ENCODE measurements at places on chromosomes 7 and 10.

GRCh38 chr10:49837051-49837478 lies 74.9 kb upstream of the OGDHL start:
- DNase-seq, result no peak

GRCh38 chr7:91771394-91771793 lies 109.1 kb downstream of the MTERF1 start:
- DNase-seq, result no peak

DNA sequence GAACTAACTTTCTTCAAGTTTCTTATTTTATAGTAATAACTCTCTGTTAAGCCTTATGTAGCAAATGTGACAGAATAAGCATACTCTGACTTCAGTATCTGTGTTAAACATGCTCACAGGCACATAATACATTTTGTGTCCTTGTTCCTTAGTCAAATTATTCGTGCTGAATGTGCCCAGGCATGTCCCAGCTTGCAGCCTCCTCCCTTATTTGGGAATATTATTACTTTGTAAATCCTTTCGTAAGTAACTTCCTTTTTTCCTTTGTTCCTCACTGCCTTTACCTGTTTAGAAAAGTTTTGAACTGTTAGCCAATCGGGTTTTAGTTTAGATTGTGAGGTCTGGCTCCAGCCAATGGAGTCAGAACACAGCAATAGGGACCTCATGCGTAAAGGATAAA lies 46.9 kb downstream of the GALNT11 start:
- no peak for DNase-seq

DNA sequence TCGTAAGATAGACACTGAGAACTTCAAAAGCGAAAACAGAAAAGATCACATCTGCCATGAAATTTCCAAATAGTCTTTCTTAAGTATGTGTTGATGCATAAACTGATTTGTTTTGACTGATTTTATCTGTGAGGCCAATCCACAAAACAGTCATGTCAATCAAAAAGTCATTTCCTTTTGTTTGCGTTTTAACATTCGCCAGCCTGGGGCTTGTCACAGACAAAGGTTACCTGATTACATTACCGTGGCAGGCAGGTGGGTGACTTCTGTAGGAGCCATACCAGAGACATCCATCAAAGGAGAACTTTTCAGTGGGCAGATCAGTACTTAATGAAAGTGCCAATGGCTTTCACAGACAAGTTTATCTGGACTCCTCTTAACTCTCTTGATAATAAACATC lies 45.5 kb upstream of the BET1 start:
- no peak for DNase-seq

GRCh38 chr7:51774178-51774577 lies 457.6 kb upstream of the COBL start:
- DNase-seq, result no peak

DNA sequence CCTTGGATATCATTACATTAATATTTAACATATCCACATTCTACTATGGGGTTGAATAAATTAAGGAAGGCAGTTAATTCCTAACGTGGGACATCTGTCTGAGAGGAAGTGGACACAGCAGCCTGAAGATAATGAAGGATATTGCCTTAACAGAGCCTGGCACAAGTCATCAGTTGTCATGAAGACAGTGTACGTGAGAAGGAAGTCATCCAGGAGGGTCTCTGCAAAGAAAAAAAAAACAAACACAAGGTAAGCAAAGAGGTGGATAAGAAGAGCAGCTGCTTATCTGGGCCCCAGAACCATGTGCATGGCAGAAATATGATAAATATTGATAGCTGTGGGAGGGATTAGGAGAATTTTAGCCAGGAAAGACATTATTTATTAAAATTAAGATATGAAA lies 190.0 kb downstream of the RAPGEF5 start:
- no peak for DNase-seq

- no peak for DNase-seq
These were observed 991 bp downstream of the ZNF239 start for GRCh38 chr10:43573250-43574000.

DNA sequence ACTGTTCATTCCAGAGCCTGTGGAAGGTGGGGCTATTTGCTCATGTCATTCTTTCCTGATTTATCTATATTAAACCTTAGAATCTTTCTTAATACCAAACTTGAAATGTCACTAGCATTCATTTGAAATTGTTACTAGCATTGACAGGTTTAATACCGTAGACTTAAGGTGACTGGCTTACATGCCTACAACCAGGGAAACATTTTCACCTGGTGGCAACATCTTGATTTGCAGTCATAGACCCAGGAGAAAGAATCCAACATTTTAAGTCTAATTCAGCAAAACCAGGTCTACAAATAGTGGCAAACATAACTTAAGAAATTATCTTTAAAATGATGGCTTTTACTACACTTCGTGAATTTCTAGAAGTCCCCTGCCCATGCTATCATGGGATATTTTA lies 353.7 kb downstream of the HTR7 start:
- DNase-seq, result no peak

- DNase-seq, result no peak
These were observed 311.0 kb upstream of the IMMP2L start for GRCh38 chr7:111873326-111873646.

DNA sequence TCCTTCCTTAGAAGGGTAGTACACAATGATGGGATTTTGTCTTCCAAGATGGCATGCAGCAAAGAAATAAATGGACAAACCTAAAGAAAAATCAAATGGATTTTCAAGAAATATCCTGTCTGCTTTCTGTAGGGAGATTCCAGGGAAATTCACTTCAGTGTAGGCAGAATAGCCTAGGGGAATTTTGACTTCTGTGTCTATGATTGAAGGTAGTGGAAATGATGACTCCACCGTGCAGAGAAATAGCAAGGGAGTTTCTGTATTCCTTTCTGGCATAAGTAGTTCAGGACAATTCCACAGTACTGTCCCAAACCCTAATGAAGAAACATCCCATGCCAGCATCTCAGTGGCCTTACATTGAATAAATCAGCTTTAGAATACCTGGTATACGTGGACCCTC lies 9.5 kb downstream of the ATOH7 start:
- DNase-seq, result no peak

- peak; percentile 53 for DNase-seq
These were observed 53.8 kb downstream of the TAX1BP1 start for GRCh38 chr7:27793780-27794179.

DNA sequence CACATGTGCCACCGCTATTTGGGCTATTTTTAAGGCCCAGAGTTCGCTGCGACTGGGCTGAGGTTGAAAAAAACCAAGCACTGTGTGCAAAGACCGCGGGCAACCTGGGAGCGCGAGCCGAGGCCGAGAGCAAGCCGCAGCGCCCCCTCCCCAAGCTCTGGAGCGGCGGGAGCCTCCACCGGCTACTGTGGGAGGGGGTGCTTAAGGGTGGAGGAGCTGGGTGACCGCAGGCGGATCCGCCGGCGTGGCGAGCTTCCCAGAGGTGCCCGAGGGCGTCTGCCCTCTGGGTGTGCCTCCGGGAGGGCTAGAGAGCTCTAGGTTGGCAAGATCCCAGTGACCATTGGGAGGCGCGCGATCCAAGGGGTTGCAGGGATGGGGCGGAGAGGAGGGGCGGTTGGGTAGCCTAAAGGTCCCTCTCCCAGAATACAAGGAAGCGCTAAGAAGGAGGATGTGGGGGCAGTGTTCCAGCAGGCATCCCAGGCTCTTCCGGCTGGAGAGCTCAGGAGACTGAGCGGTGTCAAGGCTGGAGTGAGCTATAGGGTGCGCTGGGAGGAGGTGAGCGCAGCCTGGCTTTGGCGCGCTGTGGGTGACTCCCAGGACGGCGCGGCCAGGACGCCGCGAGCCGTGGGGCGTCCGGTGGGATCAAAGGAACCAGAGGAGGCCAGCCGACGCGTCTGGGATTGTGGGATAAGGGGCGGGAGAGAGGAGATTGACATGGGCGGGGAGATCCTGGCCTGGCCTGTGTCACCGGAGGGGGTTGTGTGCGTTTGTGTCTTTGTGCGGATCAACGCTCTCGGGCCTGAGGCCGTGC lies 8.0 kb downstream of the DLX5 start:
- DNase-seq, result no peak

DNA sequence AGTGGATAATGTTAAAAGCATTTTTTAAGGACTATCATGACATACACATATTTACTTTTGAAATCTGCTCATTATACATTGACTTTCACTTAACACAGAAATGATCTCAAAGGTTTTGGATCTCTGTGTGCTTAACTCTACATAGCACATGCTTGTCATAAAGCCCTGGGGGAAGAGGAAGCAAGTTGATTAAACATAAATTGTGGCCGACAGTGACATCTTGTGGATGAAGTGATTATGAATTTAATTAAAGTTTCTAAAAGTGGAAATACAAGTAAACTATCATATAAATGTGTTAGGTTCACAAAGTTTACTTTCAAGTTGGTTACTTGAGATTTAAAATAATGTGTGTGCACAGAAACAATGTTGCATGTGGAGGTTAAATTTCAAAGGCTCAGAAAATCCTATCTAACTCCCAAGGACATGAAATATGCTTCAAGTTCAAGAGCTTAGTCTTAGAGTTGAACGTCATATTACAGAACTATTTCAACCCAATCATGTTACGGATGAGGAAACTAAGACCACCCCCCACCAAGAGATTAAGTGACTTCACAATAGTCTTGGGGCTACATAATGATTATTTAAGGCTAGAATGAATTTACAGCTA lies 1247.8 kb downstream of the GATA3 start:
- peak; percentile 73 for DNase-seq

DNA sequence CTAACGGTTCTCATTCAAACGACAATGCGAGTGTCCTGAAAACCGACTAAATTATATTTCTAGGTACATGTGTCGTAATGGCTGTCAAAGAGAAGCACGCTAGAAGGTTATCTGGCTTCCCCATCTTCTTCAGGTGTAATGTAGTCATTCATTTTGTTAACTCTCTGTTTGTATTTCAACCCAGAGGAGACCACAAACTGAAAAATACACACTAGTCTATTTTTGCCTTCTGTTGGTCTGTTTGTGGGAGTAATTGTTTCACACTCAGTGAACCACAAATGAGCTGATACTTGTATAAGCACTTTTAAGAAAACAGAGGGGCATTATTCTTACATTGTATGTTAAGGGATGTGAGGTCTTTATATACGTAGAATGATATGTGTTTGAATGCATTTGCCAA lies 305.9 kb downstream of the GATA3 start:
- no peak for DNase-seq

DNA sequence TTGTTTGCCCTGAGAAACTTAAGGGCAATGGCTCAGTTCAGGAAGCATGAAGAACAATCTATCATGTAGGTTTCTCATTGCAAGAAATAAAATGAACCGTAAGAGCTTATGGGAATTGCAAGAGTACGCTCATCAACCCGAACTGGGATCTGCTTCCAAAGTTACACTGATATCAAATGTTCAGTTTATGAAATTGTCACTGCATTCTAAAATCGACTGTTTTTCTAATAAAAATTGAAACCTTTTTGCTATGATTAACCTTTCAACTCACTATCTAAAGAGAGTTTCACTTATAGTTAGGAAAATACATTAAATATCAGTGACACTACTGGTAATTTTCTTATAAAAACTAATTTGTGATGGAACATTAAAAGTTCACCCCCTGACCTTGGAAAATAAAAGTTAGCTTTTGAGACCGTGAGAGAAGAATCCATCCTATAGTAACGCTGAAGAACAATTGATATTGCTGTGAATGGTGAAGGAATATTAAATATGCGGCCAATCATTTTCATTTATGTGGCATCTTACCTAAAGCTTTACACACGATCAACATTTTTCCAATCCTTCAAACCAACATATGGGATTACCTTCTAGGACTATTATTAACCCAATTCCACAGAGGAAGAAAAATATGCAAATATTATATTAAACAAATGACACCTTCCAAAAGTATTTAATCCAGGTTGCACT lies 2.2 kb downstream of the MEOX2 start:
- DNase-seq, result no peak

DNA sequence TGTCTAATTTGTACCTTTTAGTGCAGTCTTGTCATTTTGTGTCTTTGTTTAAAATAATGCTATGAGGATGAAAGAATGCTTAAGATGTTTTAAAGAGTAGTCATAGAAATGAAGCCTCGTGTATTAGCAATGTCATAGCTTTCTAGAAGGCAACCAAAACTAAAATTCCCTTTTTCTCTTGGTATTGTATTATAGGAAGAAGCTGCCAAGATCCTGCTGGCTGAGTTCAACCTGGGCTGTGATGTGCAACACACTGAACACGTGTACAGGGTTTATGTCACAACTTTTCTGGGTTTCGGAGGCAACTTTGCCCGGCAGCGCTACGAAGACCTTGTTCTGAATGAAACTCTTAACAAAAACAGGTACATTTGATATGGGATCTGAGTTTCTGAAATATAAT lies 36.2 kb downstream of the COX15 start:
- DNase-seq, result no peak

GRCh38 chr7:121486590-121486989 lies 90.5 kb upstream of the FAM3C start:
- no peak for DNase-seq

- DNase-seq, result no peak
These were observed 98.6 kb upstream of the DIP2C start for GRCh38 chr10:787933-788651.

DNA sequence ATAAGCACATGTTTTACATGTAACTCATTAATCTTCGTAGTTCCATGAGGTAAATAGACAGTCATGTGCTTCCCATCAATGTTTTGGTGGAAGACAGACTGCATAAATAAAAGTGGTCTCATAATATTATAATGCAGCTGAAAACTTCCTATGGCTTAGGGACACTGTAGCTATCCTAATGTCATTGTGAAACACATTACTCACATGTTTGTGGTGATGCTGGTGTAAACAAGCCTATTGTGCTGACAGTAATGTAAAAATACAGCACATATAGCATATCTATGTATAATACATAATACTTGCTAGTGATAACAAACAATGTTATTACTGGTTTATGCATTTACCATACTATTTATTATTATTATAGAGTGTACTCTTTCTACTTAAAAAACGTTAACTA lies 37.2 kb upstream of the PLXDC2 start:
- DNase-seq, result no peak

DNA sequence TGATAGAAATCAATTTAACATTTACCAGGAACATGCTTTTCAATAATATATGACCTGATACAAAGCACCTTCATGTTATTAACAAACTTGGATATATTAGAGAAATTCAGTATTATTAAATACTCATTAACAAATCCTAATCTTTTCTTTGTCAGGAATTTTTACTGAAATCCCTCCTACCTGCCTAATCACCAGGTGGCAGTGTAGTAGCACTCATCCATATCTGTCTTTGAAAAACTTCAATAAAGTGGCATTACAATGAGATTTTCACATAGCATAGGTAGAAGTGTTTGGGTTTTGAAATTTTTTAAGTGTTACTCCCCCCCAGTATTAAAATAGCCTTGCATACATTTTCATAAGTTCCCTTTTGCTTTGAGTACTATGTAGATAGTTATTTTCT lies 1246.6 kb upstream of the LRRN3 start:
- peak; percentile 52 for DNase-seq

- DNase-seq, result peak; percentile 79
These were observed 10.5 kb downstream of the SKAP2 start for GRCh38 chr7:26853788-26854393.

DNA sequence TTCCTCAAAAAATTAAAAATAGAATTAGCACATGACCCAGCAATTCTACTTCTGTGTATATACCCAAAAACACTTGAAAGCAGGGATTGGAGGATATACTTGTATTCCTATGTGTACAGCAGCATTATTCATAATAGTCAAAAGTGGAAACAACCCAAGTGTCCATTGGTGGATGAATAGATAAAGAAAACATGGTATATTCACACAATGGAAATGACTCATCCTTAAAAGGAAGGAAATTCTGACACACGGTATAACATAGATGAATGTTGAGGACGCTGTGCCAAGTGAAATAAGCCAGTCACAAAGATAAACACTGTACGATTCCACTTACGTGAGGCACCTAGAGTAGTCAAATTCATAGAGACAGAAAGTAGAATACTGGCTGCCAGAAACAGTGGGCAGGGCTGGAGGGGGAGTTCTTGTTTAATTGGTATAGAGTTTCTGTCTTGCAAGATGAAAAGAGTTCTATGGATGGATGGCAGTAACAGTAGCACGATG lies 26.6 kb upstream of the KAT6B start:
- no peak for DNase-seq
